NCI-H2081 treated with DMSO at 0.1 percent for 48 hours (cell line): ENCODE measurements at places on chromosomes 1 and 21.

DNA sequence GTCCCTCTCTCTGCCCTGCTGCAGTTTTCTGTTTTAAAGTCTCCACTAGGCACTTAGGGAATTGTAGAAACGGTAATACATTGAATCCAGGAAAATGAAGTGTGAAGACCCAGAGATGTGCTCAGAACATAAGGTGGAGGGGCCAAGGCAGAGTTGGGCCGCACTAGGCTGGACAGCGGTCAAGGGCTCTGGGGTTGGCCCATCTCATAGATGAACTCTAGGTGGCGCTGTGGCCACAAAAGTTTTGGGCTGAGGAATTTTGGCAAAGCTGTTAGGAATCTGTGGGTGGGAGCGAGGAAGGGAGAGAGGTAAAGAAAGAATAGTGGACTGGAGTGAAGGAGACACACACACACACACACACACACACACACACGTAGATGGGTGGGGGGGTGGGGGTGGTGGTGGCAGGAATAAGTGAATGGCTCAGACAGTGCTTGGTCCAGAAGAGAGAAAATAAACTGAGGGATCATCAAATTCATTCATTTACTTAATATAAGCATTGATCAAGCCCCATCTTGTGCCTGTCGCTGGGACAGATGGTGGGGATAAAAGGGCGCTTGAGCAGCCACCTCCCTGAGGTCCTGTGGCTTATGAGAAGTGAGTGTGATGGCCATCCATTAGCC is 258.5 kb downstream of the TRABD2B start:
- DNase-seq = no peak

- no peak for DNase-seq
Observed at GRCh38 chr1:107272321-107272720, 131.5 kb downstream of the NTNG1 start.

DNA sequence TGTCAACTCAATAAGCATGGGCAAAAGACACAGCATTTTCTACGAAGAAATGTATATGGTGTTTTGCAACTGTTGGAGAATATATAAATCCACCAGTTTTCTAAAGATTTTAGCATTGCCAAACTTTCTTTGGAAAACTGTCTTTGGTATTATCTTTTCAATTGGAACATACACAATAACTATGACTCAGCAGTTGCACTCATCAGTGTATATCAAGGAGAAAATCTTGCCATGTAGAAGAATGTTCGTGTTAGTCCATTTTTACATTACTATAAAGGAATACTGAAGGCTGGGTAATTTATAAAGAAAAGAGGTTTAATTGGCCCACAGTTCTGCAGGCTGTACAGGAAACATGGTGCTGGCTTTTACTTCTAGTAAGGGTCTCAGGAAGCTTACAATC is 41.1 kb downstream of the PRKAA2 start:
- DNase-seq = no peak

GRCh38 chr1:228488125-228488817 is 1.1 kb downstream of the RNF187 start:
- no peak for DNase-seq

GRCh38 chr1:228837032-228837431 is 101.8 kb downstream of the RHOU start:
- DNase-seq = no peak

DNA sequence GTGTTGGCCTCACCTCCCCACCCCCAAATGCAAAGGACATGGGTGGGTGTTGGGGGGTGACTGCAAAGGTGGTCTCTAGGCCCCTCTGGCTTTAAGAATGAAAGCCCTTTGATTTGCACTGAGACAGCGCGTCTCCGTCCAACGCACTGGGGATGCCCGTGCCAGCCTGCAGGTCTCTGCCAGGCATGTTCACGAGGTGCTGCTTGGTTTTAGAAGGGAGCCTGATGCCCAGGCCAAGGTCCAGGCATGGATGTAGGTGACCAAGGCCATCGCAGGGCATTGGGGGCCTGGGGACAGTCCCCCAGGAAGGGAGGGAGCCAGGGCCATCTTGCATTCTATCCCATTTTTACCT is 363.6 kb upstream of the VAMP3 start:
- DNase-seq = no peak
